HT-29 (cell line): ENCODE measurements at places on chromosomes 1 and 21. TPM values are rescaled to one million over a fixed set of nuclear protein-coding genes. Genes with fewer than 3 reads are reported as not detected.

Gene OR2T2
- not detected in 2 replicates for total RNA-seq

Gene LCE1A
- not detected in 2 replicates for total RNA-seq

- peak; percentile 87 for DNase-seq
Observed at GRCh38 chr1:173190101-173190936, 16.8 kb downstream of the TNFSF4 start.

DNA sequence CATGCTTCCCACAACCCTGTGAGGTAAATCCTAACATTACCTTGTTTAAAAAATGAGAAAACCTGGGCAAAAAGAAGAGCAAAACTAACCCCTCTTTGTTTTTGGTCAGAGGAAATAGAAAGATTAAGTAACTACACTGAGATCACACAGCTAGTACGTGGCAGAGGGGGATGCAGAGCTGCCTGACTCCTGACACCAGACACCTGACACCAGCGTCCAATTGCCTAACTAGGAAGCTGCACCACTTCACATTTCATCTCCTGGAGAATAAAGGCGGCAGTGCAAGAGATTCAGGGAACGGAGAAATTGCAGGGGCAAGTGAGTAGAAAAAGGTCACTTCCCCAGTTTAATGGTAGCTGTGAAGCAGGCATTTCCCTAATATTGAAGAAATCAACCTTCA lies 229.3 kb upstream of the PTBP2 start:
- no peak for DNase-seq

- DNase-seq, result no peak
Observed at GRCh38 chr21:45868086-45868485, 113.5 kb upstream of the COL6A1 start.
